Right ventricle myocardium inferior (tissue), 1 donor: ENCODE measurements at places on chromosomes 16 and 17.

DNA sequence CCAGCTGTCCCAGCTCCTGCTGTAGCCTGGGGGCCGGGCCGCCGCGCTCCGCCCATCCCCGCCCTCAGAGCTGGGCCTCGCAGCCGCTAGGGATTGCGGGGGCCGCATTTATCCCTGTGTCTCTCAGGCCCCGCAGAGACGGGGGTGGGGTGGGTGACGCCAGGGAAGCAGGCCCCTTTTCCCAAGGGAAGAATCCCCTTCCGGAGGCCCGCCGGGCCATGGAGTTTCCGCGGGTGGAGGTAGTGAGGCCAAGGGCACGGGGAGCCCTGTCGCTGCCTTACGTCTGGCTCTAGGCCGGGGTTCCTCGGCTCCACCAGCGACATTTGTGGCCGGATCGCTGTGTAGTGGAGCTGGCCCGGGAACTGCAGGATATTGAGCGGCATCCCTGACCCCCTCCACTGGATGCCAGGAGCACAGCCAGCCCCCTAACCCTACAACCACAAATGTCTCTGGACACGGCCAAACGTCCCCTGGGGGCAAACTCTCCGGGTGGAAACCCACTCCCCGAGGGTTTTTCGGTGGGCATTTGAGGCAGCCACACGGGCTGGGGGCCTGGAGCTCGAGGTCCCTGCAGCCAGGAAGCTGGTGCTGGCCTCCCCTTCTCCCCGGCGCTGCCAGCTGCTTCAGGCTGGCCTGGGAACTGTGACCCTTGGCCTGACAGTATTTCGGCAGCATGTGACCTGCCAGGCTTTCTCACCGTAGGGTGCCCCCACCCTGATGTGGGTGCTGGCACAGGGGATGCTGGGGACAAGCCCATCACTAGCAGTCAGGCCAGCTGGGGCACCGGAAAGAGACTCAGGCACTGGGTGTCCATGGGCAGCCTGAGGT, 12.0 kb upstream of the CD300A start:
- peak; percentile 96 for DNase-seq

- DNase-seq: no peak
Observed at GRCh38 chr16:88072571-88073001, 121.4 kb downstream of the BANP start.

DNA sequence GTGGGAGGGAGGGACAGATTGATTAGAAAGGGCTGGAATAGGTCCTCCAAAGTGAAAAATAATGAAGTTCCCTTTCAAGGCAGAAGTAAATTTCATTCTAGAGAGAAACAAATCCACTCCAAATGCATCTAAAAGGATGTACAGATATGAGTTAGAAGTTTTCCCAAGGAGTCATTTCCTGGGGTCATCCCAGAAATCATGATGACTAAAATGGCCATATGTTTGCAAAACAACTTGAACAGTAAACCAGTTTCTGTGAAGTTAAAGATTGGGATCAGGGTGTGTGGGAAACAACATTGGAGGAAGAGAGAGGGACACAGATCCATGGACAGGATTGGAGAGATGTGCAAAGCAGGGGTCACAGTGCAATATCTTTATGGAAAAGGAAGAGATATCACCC, 32.5 kb upstream of the ARHGAP44 start:
- no peak for DNase-seq

DNA sequence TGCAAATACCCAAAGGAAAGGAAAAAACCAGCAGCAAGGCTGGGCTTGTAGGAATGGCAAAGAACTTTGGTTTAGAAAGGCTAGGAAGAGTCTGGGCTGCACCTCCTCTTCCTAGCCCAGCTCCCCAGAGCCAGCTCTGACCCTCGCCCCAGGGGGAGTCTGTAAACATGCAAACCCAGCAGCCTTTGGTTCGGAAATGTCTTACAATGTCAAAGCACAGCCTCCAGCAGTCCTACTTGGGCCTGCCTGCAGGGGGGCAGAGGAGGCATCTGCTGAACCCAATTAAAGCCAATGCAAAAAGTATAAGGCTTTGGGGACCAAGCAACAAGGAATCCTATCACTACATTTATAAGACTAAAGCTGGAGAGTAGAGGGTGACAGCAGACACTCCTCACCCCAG, 5.0 kb upstream of the FTSJ3 start:
- no peak for DNase-seq

- DNase-seq: no peak
Observed at GRCh38 chr17:2174014-2174413, 119.1 kb downstream of the HIC1 start.

DNA sequence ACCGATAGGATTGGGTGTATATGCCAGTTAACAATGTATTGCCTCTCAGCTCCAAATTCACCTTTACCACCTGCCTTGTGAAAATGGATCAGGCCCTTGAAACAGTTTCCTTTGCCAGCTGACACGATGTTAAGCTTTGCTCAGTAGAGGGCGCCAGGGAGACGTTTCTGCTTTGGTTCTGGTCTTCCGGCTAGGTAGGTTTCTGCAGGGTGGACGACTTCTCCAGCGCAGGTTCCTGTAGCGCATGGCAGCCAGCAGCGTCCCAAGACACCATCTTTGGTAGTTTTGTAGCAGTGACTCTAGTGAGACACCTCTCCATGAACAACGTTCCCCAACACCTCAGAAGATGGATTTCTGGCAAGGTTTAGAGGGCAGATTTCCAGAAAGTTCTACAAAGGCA, 24.0 kb downstream of the SYCE1L start:
- no peak for DNase-seq

GRCh38 chr16:88516601-88517061, 53.6 kb upstream of the ZC3H18 start:
- no peak for DNase-seq

DNA sequence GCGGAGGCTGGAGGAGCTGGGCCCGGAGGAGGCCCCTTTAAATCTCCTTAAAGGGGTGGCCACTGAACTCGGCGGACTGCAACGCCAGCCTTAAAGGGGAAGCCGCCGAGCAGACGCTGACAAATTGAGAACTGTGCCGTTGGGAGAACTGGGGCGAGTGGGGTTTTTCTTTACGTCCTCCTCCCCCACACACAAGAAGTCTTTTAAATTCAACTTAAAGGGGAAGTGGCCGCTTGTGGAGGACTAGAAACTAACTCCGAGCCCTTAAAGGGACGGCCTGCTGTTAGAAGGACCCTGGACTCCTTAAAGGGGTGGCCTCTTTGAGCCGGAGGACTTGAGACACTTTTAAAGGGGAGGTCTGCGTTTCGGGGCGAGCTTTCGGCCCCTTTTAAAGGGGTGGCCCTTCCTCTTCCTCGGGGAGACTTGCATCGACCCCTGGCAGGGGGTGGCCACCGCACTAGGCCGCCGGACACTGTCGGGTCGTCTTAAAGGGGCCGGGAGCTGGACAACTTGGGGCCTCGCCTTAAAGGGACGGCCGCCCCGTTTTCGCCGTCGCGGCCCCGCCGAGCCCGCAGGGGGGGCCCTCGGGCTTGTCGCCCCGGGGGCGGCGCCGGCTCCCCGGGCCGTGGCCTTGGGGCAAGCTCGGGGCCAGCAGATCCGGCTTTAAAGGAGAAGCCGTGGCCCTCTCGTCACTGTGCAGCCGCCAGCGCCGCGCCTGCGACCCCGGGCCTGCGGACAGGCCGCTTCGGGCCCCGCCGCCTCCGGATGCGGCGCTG, 688 bp downstream of the FBRS start:
- peak; percentile 87 for DNase-seq

GRCh38 chr16:11252482-11252931, 3.5 kb downstream of the SOCS1 start:
- DNase-seq: no peak

GRCh38 chr16:89827383-89828198, 684 bp upstream of the SPIRE2 start:
- DNase-seq: peak; percentile 72

DNA sequence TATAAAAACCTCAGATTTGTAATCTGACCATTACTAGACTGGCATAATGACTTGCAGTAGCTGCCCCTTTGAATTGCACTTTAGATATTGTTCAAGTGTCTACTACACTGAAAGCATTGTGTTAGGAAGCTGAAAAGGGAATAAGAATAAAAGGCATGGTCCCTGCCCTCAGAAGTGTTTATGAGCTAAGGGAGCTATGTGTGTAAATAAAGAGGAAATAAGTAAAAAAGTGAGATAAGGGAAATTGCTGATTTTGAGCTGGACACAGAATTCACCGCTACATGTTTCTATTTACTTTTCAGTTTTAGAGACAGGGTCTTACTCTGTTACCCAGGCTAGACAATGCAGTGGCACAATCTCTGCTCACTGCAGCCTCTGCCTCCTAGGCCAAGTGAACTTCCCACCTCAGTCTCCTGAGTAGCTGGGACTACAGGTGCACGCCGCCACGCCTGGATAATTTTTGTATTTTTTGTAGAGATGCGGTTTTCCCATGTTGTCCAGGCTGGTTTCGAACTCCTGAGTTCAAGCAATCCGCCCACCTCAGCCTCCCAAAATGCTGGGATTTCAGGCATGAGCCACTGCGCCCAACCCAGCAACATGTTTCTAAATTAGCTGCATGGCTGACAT, 57.0 kb downstream of the GRB2 start:
- DNase-seq: no peak
